ENCODE measurements at places on chromosomes 13 and 19.

- no peak for DNase-seq
Measured at GRCh38 chr13:44627441-44627840, 51.3 kb upstream of the TSC22D1 start.

- DNase-seq, result no peak
Measured at GRCh38 chr19:23263870-23264590, 13.8 kb upstream of the ZNF724 start.

DNA sequence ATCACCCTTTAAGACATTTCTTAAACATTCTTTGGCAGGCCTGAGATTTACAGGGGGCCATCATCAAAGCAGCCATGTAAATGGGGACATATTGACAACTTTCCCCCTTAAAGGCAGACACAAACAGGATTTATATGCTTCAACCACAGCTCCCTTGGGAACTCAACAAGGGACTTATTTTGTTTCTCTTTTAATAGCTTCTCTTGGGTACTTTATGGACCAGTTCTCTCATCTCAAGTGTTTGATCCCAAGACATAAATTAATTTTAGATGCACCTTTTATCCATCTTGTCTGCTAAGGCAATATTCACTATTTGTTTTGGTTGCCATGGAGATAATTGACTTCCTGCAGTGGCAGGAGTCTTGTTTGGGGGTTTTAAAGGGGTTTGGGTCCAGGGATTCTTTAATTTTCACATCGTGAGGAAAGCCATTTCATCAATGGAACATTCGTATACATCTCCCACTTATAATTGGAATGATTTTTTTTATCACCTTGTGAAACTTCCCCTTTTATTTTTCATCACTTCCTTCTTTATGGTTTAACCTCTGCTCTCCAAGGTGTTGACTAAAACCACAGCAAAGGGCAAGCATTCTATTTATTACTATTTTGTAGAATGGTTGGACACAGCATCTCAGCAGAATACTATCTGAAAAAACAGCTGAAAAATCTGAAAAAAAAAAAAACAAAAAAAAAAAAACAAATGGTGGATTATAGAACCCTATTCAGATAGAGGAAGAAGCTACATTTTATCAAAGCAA, 726.0 kb downstream of the DIAPH3 start:
- DNase-seq, result no peak

- DNase-seq, result no peak
Measured at GRCh38 chr13:59447846-59448620, 715.7 kb downstream of the DIAPH3 start.

DNA sequence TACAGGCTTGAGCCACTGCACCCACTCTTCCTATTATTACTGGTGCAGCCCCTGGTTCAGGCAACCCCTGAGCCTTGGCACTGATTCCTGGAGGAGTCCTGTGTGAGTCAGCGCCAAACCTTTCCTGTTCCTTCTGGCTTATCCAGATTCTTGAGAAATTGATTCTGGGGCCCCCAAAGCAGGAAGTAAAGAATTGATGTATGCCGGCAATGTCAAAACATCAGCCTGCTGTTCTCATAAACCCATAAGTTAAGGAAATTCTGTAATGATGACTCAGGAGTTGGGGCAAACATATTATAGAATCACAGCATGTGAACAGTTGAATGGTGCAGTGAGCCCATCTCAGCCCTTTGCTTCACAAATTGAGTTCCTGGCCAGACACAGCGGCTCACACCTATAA, 1.4 kb upstream of the OR7G3 start:
- no peak for DNase-seq

GRCh38 chr13:112003941-112004340, 63.0 kb upstream of the SOX1 start:
- peak; percentile 27 for DNase-seq

DNA sequence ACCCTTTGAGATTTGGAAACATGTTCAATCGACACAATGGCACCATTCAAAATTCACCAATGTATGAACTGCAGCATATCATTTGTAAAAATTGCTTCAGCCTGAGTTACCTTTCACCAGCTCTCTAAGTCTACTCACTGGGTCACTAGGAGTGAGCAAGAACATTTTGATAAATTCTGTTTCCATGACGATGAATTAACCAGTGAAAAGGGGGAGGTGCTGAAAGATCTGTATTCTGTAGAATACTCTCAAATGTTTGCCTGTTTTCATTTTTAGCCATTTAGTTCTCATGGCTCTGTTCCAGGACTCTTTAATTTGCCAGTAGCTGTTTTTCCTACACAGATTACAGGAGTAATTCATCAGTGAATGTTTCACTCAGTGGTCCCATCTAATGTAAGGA, 883.4 kb downstream of the DIAPH3 start:
- peak; percentile 78 for DNase-seq

Data from NCI-H2081 (cell line).